ENCODE measurements at places on chromosomes 12 and 14.

GRCh38 chr12:129294868-129295267, 441.6 kb downstream of the GLT1D1 start:
- no peak for DNase-seq

GRCh38 chr12:54431911-54432814, 13.1 kb upstream of the ITGA5 start:
- DNase-seq = no peak

DNA sequence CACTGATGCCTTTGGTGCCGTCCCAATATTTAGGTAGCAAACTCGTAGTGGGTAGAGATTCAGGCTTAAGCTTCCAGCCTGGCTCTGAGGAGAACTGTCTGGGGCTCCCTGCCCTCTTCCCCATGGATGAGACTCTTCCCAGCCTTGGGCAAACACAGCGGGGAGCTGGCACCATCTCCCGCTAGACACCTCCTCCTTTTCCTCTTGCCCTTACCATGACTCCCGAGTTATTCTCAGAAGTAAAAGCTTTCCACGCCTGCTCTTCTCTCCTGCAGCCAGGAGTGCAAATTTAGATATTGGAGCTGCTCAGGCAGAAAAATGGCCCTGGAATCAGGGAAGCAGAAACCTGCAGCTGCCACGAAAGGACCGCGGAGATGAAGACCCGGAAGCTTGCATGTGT, 45.6 kb upstream of the RBM19 start:
- no peak for DNase-seq

GRCh38 chr12:89848732-89849131, 140.1 kb upstream of the ATP2B1 start:
- DNase-seq = no peak

DNA sequence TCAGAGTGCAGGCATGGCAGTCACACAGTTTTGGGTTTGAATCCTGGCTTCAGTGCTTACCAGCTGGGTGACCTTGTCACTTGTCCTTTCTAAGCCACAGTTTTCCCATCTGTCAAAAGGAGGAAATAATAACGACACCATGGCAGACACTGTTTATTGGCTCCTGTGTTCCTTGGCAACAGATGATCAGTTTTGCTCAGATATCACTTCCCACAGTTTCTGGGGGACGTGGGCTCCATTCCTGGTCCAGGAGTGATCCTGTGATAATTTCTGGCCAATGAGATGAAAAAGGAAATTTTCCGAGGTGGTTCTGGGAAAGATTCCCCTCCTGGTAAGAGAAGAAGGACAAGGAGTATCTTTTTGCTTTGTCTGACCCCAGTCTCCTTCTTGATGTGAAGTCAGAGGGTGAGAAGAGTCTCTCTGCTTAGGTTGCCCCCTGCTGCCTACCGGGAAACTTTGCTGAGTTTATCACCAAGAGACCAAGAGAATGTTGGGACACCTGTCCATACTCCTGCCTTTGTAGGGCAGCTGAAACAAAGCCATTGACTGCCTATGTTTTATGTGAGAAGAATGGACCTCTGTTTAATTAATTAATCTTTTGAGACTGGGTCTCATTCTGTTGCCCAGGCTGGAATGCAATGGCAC, 178.9 kb upstream of the NRXN3 start:
- DNase-seq = no peak

DNA sequence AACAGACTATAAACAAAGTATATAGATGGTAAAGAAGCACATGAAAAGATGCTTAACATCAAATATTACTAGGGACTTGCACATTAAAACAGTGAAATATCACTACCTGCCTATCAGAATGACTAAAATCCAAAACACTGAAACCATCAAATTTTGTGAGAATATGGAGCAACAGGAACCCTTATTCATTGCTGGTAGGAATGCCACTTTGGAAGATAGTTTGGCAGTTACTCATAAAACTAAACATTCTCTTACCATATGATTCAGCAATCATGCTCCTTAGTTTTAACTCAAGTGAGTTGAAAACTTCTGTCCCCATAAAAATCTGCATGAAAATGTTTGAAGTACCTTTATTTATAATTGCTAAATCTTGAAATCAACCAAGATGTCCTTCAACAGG, 297.6 kb downstream of the DAD1 start:
- no peak for DNase-seq
